Stimulated activated memory B cell treated with anti-CD40 and anti-IgM and Interleukin-4, amounts not matched to agents 10 μg/mL and 1 μg/mL and 100 μg/mL, for 72 hours (primary cell): ENCODE measurements at places on chromosomes 1 and 21.

DNA sequence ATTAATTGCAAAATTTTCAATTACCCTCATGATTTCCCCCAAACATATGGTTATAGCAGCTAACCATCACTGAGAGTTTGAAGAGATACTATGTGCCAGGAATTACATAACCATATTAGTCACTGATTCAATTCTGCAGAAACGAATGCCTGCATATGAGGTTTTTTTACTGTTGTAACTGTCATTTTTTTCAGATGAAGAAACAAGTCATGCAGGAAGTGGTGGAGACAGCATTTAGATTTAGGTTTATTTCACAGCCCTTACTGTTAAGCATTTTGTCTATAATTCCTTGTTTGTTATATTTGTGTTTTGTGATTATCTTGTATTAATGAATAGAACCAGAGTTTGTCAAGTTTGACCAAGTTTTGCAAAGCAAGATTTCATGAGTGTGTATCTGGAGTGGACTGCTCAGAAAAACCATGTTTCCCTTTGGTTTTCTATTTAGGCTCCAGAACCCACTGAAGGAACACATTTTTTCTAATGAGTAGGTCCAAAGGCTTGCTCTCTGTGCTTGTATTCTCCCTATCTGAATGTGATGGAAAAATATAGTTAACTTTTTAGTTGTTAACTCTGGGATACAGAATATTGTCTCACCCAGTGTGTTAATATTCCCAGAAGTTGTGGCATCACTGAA is 308.5 kb upstream of the ADAMTS5 start:
- ATAC-seq = no peak

DNA sequence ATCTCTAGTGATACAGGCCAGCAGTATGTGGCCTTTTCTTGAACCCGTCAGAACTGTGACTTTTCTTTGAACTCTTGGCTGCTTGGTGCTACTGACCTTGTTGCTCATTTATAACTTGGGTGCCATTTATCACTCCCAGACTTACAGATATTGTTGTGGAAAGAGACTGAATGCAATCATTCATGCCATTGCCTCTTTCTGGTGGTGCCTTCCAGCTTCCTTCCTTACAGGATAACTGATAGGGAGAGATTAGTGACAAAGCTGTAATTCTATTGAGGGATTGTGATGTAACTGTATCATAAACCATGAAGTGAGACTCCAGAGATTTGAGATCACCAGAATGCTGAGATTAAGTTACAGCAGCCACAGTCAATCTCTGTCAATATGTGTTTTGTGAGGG is 256.5 kb downstream of the USP25 start:
- no peak for ATAC-seq

DNA sequence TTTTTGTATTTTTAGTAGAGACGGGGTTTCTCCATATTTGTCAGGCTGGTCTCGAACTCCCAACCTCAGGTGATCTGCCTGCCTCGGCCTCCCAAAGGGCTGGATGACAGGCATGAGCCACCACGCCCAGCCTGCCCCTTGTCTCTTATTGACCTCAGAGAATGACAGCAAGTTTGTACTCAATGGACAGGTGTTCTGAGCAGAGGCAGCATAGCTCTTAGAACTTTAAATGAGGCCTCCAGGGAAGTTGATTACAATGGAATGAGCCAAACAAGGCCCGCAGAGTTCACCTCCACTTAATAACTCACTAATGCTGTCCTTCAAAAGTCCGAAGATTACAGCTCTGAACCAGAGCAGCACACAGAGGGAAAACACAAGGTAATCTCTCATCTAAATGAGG is 10.9 kb downstream of the TMPRSS2 start:
- no peak for ATAC-seq

GRCh38 chr1:6163973-6164617 is 16.0 kb downstream of the CHD5 start:
- ATAC-seq = no peak

DNA sequence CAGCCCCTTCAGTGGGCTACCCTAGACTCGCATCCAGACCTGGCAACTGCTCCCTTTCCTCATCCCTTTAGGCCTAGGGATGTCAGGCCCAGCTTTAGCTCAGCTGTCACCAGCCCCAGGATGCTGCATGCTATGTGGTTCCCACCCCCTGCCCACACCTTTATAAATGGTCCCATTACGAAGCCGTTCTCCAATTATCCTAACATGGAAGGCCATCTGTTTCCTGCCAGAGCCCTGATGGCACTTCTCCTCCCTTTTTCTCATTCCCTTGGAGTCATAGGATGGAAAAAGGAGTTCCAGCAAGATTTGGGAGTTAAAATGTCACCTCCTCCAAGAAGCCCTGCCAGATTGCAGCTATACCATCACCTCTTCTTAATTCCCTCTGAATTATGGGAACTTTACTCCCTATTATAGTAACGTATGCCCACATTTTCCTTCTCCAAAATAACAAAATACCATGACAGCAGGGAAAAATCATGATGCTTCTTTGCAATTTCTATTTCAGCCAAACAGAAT is 205.0 kb upstream of the GRIK3 start:
- ATAC-seq = no peak

GRCh38 chr1:14320518-14320917 is 278.0 kb upstream of the KAZN start:
- ATAC-seq = no peak

DNA sequence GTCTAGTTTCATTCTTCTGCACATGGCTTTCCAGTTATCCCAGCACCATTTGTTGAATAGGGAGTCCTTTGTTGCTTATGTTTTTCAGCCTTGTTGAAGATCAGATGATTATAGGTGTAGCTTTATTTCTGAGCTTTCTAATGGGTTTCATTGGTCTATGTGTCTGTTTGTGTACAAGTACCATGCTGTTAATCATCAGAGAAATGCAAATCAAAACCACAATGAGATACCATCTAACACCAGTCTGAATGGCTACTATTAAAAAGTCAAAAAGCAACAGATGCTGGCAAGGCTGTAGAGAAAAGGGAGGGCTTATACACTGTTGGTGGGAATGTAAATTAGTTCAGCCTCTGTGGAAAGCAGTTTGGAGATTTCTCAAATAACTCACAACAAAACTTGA is 321.5 kb upstream of the PTBP2 start:
- no peak for ATAC-seq

GRCh38 chr1:212500983-212501382 is 68.3 kb downstream of the NENF start:
- ATAC-seq = no peak

GRCh38 chr1:230710543-230710904 is 3.4 kb downstream of the AGT start:
- ATAC-seq = no peak

DNA sequence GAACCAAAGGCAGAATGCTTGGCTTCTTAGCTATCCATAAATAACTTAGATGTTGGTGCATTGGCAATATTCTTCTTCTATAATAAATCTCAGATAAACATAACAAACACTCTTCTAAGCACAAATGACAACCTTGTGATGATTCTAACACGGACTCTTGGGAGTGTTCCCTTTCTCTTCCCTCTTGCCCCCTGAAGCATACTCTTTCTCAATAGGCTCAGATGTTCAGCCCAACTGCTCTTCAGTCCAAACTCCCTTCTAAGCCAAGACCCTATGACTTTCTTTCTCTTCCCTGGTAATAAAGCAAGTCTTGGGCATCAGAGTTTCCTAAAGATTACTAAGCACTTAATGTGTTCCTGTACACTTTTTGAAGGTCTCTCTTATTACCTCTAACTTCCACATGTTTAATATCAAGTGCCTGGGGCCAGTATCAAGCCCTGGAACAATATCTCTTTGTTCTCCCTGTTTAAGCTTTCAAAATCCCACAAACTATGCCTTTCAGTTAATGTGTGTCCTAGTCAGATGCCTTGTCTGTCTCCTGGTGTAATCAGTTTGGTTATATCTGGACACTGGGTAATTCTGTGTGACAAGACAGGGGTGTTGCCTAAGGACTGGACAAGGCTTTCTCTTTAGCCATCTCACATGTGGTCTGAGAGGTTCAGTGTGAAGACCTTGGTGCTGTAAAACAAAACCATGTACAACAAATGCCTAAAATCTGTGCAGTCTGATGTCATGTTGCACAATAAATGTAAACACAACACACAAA is 92.9 kb upstream of the IVNS1ABP start:
- ATAC-seq = no peak

GRCh38 chr1:93692983-93693591 is 11.4 kb upstream of the BCAR3 start:
- peak; percentile 92 for ATAC-seq

DNA sequence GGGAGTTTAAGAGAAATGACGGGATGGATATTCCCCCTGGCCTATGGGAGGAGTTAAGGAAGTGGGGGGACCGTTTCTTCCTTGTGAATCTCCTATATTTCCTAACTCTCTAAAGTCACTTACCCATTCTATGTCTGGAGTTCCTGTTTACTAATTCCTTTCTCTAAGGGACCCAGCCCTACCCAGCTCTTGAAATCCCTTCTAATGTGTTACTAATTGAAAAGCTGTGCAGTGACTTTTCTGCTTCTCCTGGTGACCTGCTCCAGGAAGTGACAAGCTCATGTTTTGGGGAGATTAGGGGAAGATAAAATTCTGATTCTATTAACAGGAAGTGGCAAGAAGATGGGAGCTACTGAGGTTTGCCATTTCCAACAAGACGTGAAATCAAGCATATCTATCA is 4.0 kb upstream of the SAMSN1 start:
- ATAC-seq = no peak

DNA sequence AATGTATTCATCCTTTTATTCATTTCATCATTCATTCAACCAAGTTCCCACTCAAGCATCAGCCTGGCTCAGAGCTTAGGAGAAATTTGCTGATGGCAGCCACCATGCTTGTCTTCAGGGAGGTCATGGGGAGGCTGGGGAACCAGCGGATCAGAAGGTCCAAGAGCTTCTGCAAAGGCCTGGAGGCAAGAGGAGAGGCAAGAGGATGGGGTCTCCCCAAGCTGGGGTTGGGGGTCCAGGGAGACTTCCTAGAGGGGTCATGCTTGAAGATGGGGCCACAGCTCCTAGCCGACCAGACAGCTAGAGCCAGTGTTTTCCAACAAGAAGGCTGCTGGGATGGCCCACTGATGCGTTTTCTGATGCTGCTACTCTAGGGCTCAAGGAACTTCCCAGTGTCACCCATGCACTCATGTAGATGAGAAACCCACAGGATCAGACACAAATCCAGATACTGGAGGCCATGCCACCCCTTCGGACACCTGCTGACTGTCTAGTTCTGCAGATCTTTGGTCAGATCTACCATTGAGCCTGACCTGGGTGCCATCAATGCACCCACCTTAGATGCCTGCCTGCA is 315.2 kb downstream of the AJAP1 start:
- ATAC-seq = no peak

DNA sequence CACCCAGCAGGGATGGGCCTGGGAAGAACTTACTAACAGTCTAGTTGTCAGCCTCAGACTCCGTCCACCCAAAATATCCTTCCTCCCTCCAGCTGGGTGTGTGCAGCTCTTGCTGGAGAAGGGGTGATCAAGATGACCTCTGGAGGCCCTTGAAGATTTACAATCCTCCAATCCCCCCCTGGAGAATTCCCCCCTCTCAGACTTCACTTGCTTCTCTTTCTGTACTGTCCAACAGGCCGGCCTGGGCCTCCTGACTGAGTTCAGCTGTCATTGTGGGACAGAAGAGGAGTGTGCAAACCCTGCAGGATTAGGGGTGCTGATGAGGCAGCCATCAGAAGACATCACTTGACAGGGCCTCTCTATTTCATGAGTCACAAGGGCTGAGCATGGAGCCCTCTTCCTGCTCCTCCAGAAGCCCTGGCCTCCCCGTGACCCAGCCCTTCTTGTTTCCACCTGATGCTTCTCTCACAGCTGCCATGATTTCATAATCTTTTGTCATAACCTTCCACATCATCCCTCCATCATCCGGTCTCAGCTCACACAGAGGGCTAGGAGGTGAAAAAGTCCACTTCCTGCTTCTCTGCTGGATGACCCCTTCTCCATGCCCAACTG is 17.5 kb upstream of the IGFN1 start:
- ATAC-seq = no peak

GRCh38 chr21:20739421-20739820 is 258.8 kb upstream of the NCAM2 start:
- peak; percentile 12 for ATAC-seq

DNA sequence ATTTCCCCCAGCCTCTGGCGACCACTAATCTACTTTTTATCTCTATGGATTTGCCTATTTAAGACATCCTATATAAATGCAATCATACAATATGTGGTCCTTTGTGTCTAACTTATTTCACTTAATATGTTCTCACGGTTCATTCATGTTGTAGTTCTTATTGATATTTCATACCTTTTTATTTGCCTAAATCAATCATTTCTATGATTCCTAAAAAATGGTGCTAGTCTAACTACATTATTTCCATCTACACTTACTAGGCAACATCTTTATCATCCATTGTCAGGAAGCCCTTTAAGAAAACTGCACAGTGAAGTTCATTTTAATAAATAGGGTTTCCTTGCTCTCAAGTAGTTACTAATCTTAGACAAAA is 380 bp upstream of the FBXO28 start:
- ATAC-seq = no peak

DNA sequence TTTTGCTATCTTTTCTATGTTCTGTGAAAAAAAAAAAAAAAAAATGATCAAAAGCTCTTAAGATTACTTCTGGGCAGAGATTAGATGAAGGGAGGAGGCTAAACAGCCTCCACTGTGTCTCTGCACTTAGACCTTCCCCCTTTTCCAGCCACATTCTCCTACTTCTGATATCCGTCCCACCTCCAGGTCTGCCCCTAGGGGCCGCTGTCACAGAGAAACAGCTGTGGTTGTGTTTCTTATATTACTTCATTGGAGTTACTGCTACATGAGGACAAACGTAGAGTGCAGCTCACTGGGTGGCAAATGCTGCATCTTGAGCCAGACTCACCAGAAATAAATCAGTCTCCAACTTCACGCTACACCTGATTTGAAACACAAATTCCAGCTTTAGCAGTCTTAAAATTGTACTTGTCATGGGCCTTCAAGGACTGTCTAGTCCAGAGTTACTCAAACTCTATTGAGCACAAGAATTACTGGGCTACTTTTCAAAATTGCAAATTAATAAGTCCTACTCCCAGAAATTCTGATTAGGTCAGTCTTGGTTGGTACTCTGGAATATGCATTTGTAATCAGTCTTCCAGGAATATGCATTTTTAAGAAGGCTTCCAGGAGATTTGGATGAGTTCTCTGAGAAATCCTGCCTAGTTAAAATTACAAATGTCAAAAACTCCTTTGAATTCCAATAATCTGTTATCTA is 125.2 kb upstream of the PTBP2 start:
- ATAC-seq = no peak

DNA sequence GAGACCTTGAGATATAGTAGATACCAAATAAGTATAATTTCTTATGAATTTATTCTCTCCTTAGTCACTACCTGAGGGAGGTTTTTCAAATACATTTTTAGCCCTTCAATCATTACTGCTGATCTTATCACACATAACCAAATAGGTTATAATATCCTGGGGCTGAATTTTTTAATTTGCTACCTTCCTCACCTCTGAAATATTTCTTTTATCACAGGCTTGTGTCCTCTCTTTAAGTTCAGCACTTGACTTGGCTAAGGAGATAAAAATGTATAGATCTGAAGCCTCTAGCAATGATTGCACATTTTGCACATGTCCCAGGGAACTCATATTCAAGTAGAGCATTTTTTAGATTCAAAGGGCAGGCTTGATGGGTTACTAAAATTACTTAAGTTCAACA is 23.1 kb downstream of the CFH start:
- ATAC-seq = no peak

- no peak for ATAC-seq
Observed at GRCh38 chr21:34722684-34723300, 54.0 kb downstream of the CLIC6 start.
